ENCODE measurements at places on chromosomes 16 and 17. TPM values are rescaled to one million over a fixed set of nuclear protein-coding genes. Genes with fewer than 3 reads are reported as not detected.

CHST4 gene
- not detected for total RNA-seq

FNDC8 gene
- total RNA-seq: not detected

CDH3 gene
- total RNA-seq: 0.29 TPM

RNF213 gene
- total RNA-seq: 36.9 TPM

IL21R gene
- total RNA-seq: 36.2 TPM

KRTAP1-5 gene
- total RNA-seq: 15.4 TPM

RASD1 gene
- 2.1 TPM for total RNA-seq

GALK1 gene
- 70.3 TPM for total RNA-seq
